ENCODE measurements at places on chromosomes 3 and 15.
A peak's percentile ranks its signal among the peaks of the same experiment; 100 is the strongest.

- DNase-seq = no peak
Observed at GRCh38 chr15:41490355-41490754, 3.3 kb upstream of the ITPKA start.

DNA sequence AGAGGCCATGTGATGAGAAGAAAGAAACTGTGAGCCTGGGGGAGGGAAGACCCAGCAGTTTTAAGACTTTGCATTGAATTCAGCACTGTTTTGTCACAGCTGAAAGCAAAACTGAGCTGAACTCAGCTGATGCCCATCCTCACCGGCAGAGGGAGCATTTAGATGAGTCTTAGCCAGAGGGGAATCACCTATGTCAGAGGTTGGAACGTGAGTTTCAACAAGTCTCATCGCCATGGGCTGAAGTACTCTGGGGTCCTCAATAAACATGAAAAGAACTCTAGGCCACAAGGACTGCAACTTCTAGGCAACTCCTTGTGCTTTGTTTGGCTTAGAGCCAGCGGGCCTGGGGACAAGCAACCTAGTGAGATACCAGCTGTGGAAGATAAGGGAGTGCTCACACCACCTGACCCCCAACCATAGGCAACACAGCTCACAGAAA is 324.5 kb downstream of the TBL1XR1 start:
- DNase-seq = peak; percentile 37

- no peak for DNase-seq
Observed at GRCh38 chr15:78804391-78804792, 6.9 kb downstream of the ADAMTS7 start.

GRCh38 chr15:59338414-59338813 is 34.3 kb downstream of the MYO1E start:
- DNase-seq = no peak

DNA sequence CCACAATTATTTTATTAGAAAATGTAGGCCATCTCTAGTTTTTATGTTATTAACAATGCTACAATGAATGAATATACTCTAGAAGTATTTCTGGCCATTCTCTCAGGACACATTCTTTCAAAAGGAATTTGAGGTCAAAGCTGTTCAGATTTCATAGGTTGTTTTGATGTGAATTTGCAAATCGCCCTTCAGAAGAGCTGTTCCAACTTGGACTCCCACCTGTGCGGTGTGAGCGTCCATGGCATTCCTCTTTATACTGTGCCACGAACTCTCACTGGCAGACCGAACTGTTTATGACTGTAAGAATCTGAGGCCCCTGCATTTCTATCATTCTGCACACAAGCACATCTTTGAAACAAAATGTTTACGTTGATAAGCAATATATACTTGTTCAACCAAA is 18.6 kb upstream of the SLC24A5 start:
- DNase-seq = no peak

DNA sequence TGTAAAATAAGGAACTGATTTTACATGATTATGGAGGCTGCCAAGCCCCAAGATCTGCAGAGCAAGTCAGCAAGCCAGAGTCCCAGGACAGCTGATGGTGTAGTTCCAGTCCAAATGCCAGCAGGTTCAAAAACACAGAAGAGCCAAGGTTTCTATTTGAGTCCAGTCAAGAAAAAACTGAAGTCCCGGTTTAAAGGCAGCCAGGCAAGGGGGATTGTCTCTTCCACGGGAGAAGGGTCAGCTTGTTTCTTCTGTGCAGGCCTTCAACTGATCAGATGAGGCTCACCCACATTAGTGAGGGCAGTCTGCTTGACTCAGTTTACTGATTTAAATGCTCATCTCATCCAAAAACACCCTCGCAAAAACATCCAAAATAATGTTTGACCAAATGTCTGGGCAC is 246.2 kb downstream of the PLCL2 start:
- no peak for DNase-seq

DNA sequence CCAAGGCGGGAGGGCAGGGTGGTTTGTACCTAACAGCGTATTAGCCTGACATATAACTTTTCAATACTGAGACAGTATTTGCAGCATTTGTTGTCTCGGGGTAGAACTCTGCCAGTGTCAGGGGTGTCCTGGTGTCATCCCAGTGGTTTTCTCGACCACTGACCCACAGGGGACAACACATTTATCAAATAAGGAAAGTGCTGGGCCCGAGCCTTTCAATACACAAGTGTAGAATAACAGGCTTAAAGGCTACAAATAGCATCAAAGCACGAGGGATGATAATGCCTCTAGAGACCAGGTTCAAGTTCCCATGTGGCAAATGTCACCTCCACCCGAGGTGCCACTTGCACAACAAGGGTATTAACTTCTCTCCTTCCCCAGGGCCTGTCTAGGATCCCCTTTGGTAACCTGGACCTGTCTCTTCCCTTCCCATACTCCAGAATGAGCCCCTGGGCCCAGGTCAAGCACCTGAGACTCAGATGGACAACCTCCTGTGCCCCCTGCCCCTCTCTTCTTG is 9.5 kb upstream of the SLC6A6 start:
- no peak for DNase-seq

- DNase-seq = no peak
Observed at GRCh38 chr15:38541026-38541425, 23.6 kb downstream of the RASGRP1 start.

DNA sequence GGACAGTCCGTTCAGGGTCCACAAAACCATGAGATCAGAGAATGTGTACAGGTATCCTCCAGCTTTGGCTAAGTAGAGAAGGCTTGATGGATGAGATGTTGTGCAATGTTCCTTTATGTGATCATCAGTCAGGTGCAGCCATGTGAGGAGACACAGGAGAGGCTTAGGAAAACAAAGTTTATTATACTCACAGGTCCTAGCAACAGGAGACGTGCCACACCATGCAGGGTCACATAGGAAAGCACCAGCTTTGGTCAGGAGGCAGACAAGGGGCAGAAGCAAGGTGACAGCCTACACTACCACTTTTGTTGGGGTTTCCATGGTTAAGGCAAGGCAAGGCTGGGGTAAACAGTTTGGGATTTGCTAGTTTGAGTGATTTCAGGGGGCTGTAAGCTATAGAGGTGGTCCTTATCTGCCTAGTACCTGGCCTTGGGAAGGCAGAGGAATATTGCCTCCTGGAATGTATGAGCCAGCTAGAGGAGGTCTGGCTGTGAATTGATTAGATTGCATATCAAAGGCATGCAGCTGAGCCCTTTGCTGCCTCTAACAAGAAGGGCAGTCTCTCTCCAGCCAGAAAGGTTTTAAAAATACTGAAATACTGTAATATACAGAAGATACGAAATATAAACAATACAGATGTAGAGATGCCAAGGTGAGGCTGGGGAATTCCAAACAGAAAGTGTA is 248.6 kb downstream of the RYR3 start:
- no peak for DNase-seq

DNA sequence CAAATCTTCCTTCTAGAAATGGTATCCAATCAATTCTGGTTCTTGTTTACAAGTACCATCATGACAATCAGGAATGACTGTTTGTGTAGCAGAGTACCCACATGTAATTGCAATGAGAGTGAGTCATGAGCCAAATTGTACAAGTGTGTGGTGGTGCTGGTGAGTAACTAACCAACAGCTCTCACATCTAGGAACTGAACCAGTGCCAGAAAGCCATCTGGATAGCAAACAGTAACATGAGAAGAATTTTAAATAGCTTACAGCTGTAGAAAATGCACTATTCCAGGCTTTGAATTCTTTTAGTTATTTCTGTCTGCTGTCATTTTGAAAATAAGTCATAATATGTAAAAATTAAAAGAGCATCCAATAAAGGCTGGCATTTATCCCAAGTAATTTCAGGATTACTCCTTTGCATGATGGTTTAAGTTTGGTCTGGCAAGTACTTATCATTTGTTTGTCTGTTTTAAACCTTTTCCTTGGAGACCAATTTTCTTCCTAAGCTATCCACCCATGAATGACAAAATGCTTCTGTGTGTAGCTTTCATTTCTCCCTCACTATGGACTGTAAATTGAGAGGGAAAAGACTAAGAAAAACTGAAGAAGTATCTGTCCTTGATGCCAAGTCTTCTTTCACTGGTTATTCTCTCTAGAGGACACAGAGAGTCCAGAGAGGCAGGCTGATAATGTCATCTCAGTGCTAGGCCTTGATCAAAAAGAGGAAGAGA is 60.0 kb downstream of the PIK3CB start:
- DNase-seq = no peak

GRCh38 chr15:28876131-28876844 is 9.5 kb upstream of the APBA2 start:
- no peak for DNase-seq

DNA sequence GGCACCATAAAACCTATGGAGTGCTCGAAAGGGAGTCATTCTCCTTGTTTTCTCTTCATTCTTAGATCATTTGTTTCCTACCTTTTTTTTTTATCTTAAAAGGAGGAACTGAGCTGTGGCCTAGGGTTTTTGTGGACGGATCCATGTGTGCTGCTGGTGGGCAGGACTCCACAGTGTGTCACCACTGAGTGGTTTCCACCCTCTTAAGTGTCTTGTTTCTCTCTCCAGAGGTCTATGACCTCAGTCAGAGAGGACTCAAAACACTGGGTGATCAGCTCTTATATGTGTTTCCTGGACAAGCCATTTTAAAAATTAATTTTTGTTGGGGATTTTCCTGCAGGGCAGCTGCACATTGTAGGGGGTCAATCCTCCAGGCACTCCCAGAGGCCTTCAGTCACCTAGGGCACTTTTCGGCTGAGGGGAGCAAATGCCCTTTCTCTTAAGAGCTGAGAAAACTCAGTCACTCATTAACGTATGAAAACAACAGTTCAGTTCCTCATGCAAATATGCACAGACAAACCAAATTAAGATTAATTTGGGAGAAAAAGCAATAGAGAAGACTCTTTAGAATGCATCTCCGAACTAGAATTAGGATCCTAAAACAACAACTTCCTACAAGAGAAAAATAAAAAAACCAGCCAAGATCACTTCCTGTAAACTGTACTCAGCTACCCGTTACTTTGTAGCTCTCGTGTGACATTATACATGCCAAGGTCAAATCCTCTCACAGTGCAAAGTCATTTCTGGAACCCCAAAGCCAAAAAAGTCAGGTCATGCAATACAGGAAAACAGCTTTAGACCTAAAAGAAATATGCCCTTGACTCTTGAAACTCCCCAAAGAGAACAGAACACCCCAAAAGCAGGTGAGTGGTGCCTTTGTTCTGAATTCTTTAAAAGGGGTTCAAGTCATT is 27.6 kb upstream of the FAM3D start:
- no peak for DNase-seq

DNA sequence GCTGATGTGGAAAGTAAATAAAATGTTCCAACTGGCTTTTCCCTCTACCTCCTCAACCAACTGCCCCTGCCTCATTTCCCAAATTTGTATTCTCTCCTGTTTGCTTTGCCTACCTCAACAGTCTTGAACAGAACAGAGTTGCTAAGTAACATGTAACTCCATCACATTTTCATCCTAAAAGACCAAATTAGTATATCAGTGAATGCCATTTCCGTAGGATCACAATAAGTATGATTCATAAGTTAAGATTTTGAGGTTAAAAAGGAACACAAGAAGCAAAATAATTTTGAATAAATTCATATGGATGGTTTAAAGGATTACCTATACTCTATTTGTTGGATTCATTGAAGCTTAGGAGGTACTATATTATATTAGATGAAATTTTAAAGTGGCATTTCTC is 154.9 kb downstream of the ECT2 start:
- DNase-seq = no peak

- DNase-seq = no peak
Observed at GRCh38 chr3:61979638-61980037, 393.7 kb downstream of the FEZF2 start.

DNA sequence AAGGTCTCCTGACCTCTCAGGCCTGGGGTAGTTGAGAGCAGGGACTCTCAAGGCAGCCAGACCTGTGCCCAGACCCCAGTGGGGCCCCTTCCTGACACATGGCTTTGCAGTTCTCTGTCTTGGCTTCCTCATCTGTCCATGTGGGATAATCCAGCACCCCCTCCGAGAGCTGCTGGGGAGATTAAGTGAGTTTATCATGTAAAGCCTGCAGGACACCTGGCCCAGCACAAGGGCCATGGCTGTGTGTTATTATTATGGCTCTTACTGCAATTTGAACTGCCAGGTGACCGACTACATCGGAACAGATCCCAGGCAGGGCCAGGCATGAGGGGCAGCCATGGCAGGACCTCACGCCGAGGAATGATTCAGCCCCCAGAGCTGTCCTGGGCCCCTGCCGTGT is 12.6 kb downstream of the DUSP7 start:
- DNase-seq = no peak

- DNase-seq = no peak
Observed at GRCh38 chr3:166257715-166258114, 420.5 kb upstream of the BCHE start.

DNA sequence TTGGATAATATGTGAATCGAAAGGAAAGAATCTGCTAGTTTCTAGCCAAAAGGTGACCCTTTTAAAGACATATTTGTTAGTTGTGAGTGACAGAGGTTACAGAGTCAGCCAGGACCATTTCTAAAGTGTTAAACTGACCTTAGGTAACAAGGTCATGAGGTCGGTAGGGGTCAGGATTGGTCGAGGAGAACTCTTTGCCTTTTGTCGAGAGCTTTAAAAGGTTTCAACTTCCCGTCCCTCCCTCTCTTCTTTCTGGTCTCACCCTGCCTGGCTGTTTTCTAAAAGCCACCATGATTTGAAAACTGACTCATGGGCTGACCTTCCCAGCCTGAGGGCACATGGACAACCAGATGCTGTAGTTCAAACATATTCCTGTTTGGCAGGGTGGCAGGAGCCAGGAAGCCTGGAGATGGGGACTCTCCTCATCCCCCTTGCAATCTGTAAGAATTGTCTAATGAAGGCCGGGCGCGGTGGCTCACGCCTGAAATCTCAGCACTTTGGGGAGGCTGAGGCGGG is 25.8 kb upstream of the PRTG start:
- DNase-seq = no peak

DNA sequence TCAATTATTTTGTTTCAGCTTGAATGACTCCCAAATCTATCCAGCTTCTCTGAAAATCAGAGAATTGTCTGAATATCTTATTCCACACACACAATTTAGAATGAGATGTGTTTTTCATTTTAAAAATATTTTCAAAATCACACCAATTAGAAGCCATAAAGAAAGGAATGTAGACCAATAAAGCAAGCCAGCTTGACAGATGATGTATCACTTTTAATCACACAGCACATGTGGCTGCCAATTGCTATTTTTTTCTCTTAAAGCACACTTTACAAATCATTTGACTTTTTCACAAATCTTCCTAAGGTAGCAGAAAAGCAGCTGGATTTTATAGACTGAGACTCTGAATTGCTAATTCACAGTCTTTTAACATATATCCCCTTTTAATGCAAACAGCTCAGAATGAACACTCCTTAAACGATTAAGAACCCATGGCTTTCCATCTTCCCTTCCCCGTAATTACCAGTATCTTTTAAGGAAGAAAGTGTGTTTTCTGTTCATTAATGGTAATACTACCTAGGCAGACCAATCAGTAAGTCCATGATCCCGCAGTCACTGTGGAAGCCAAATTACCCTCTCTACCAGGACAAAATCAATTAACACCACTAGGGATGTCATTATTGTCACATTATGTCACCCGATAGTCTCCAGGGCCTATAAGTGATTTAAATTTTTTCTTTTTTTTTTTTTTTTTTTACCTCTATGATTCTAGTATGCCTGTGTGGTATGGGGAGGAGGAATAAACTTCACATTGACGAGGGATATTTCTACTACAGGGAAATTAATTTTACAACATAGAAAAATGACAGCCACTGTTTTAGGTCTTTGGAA is 250.0 kb upstream of the VEPH1 start:
- no peak for DNase-seq
